ENCODE measurements at places on chromosomes 16 and 17.

- DNase-seq = no peak
Measured at GRCh38 chr16:67055712-67056487, 27.0 kb downstream of the CBFB start.

GRCh38 chr17:44543213-44543904 is 13.9 kb upstream of the FZD2 start:
- no peak for DNase-seq

DNA sequence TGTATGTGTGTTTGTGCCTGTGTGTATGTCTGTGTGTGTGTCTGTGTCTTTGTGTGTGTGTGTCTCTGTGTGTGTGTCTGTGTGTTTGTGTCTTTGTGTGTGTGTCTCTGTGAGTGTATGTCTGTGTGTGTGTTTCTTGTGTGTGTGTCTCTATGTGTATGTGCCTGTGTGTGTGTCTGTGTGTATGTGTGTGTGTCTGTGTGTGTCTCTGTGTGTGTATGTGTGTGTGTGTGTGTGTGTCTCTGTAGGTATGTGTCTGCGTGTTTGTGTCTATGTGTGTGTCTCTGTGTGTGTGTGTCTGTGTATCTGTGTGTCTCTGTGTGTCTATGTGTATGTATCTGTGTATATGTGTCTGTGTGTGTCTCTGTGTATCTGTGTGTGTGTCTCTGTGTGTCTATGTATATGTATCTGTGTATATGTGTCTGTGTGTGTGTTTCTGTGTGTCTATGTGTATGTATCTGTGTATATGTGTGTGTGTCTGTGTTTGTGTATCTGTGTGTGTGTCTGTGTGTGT is 70.2 kb downstream of the USP43 start:
- no peak for DNase-seq

DNA sequence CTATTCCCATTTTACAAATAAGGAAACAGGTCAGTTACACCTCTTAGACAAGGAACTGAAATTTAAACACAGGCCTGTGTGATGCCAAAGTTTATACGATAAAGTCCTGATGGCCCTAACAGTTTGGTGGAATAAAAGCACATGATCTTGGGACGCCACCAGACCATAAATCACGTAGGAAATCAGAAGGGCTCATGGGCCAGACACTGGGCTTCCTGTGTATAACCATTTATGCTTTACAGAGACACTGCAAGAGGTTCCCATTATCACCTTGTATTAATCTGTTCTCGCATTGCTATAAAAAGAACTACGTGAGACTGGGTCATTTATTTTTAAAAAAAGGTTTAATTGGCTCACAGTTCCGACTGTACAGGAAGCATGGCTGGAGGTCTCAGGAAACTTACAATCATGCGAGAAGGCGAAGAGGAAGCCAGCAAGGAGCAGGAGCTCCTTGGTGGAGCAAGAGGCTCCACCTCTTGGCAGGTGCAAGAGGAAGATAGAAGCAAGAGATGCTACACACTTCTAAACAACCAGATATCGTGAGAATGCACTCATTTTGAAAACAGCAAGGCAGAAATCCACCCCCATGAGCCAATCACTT is 124.0 kb upstream of the MON1B start:
- no peak for DNase-seq

- no peak for DNase-seq
Measured at GRCh38 chr16:59463776-59464175, 729.7 kb upstream of the GOT2 start.

DNA sequence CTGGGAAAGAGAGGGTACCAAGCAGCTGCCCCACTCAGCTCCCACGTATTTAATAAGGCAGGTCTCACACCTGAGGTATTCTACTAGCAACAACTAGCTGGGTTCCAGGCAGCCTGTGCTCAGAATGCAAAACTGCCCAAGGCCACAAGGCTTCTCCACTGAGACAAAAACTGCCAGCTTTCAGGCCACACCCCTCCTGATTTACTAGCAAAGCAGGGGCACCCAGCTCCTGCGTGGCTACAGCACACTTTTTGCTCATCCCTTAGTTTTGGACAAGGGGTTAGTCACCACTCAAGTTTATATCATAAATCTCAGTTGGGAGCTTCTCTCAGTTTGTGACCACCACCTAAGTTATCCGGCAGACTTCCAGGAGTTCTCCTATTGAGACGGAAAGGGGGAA is 494.6 kb downstream of the CDH11 start:
- DNase-seq = no peak

- DNase-seq = no peak
Measured at GRCh38 chr17:17070931-17071330, 28.7 kb downstream of the MPRIP start.

DNA sequence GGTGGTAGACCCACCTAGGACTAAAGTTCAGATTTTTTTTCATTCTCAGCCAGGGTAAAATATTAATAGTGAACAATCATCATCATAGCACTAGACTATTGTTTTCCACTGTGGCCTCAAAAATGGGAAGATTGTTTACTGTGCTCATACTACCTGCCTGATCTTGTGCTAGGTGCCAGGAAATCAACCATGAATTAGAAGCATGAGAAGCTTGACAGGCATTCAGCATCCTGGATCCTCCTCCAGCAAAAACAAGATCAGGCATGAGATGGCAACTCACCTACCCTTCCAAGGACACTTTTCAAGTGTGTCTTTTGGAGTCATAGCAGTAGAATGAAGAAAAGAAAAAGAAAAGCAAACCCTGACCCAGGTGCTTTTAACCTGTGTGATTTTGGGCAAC is 174.2 kb downstream of the CYLD start:
- no peak for DNase-seq

DNA sequence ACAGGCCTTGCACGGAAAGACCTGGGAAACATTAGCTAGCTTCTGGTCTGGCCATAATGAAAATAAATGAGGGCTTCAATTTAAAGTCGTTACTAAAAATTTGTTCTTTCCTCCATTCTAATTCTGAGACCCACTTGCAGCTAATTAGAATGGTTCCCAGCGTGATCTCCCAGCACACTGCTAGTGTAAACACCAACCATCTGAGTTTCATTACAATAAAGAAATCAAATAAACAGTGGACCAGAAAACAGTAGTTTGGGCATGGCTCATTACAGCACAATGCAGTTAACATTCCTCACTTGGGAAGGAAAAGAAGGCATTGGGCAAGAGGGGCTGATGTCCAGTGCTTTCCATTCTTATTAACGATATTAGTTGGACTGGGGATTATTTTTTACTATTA is 410.9 kb upstream of the SOX9 start:
- DNase-seq = no peak

- no peak for DNase-seq
Measured at GRCh38 chr16:30870904-30871303, 23.0 kb downstream of the BCL7C start.

GRCh38 chr16:19102187-19102872 is 11.4 kb upstream of the ITPRIPL2 start:
- no peak for DNase-seq

DNA sequence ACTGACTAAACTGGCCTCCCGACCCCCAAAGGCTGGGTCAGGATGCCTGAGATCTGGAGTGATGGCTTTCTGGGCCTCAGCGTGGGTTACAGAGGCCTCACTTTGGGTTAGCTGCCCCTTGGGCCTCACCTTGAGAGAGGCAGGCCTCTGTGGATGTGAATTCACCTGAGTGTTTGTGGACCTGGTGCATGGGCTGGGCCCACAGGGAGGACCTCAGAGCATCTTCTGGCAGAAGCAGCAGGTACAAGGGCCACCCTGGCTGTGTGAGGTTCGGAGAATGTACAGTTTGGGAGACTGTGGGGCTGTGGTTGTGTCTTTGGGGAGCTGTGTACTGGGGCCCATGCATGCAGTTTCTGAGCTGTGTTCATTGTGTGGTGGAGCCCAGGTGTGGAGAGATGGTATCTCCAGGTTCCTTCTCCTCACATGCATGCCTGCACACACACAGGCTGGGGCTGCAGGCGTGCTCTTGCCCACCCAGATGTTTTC is 18.3 kb downstream of the RARA start:
- no peak for DNase-seq

GRCh38 chr17:50565402-50566350 is 5.2 kb downstream of the CACNA1G start:
- DNase-seq = peak; percentile 28

DNA sequence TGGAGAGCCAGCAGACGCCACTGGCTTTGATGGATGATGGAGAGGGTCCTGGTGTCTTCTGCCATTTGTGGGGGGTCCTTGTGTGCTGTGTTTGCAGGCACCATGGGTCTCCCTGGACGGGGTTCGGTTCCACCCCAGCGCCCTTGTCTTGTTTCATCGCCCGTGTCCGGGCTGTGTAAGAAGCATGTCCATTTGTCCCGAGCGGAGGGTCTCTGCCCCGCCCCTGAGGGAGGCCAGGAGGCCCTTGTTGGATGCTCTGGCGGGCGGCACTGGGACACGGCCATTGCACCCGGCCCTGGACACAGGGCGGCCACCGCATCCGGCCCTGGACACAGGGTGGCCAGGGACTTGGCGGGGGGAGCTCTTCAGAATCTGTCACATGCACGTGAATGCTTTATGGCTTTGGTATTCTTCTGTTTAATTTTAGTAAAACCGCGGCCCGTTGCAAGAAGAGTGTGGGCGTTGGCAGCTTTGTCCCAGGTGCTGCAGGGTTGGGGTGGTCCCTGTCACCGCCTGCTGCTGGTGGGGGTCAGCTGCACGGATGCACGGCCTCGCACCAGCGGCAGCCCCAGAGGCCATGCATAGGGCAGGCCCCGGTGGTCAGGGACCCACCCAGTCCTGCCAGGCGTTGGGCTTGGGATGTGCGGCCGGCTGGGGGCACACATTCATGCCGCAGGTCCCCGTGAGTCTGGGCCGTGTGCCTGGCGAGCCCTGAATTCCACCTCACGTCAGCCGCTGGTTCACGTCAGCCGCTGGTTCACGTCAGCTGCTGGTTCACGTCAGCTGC is 21.0 kb upstream of the ZNF750 start:
- DNase-seq = no peak

DNA sequence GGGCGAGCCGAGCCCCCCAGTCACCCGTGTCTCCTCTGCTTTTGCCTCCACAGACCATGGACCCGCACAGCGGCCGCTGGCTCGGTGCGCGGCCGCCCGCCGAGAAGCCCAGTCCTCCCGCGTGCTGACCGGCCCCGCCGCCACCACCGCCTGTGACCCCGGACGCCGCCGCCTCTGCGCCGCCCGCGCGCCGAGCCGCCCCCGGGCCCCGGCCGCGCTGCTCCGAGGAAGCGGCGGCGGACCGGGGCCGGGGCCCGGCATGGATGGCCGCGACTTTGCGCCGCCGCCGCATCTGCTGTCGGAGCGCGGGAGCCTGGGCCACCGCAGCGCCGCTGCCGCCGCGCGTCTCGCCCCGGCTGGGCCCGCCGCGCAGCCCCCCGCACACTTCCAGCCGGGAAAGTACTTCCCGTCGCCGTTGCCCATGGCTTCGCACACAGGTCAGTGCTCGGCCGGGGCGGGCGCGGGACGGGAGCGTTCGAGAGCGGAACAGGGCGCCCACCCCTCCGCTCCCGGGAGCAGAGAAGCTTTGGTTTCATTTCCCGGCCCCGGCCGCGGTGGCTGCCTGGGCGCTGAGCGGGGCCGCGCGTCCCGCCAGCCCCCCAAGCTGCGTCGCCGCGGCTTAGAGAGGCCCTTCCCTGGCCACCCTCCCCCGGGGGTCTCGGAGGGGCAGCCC is 4.4 kb downstream of the BAHCC1 start:
- DNase-seq = no peak

- no peak for DNase-seq
Measured at GRCh38 chr17:81483085-81483861, 29.3 kb downstream of the ACTG1 start.

GRCh38 chr16:66874079-66874775 is 6.1 kb upstream of the PDP2 start:
- DNase-seq = no peak

- peak; percentile 23 for DNase-seq
Measured at GRCh38 chr16:78705694-78706093, 606.2 kb downstream of the WWOX start.

DNA sequence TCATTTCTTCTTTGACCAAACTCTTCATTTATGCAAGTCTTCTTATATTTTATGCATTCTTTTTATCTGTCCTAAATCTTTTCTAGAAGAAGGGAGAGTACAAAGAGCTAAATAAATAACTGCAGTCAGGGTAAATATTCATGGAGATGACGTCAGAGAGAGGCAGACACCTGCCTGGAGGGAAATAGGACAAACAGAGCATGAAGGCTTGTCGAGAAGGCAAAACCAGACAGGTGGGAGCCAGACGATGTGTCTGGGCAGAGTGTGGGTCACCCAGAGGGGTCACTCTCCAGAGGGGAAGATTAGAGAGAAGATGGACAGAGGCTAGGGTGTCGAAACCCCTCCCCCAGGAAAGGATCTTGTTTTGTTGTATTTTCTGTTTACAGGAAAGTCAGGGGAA is 78.3 kb upstream of the RPL38 start:
- DNase-seq = no peak

GRCh38 chr17:4744999-4745969 is 5.6 kb upstream of the CXCL16 start:
- DNase-seq = no peak

DNA sequence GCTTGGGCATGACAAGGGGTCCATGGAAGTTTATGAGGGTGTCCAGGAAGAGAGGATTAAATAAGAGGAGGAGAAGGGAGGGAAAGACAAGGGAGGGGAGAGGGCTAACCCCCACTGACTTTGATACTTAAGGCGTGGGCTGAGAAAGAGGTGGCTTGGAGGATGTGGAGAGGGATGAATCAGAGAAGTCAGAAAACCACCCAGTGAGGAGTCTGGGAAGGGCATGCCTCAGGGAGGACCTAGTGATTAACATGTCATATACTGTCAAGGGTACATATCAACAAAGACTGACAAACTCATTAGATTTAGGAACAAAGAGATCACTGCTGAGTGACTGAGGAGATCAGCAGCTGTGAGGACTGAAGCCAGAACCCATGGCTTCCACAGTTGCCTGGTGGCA is 145.4 kb downstream of the IRX5 start:
- DNase-seq = no peak

DNA sequence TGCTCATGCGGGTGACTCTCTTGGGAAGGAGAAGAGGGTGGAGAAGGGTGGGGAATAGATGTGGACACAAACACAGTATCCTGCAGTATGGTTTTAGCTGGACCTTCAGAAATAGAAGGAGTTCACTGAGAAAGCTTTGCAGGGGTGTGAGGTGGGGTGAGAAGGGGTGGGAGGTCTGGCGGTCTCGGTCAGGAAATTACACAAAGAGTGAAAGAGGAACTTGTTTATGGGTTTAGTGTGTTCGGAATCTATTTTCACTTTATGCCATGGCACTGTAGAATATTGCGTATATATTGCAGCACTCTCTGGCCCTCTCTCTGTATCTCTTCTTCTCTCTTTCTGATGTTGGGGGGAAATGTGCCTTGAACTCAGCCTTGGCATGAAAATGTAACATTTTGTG is 148.2 kb upstream of the GOT2 start:
- DNase-seq = no peak

GRCh38 chr16:73066331-73066926 is 18.5 kb upstream of the ZFHX3 start:
- DNase-seq = no peak

GRCh38 chr16:80792031-80792430 is 12.4 kb downstream of the CDYL2 start:
- no peak for DNase-seq
